ENCODE measurements at places on chromosomes 4 and X.

DNA sequence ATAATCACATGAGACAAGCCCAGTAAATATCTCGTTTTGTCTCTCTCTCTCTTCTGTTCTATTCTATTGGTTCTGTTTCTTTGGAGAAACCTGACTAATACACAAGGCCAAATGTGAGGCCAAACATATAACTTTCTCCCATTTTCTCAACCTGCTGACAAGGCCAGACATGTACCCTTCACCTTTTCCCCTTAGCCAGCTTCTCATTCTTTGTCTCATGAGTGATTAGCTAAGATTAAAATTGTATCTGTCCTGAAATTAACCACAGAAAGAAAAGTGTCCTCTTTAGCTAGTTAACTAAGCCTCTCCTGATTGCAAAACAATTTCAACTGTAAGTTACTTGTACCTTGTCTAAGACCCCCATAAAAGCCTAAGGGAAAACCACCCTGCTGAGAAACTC lies 18.5 kb upstream of the ADGRA3 start:
- no peak overlapping the region for H3K4me3 ChIP-seq
- no peak overlapping the region for H3K27ac ChIP-seq
- H3K36me3 ChIP-seq = peaks cover 9% of the 10 kb centered on the region

- no peak overlapping the region for H3K4me3 ChIP-seq
- peaks cover 1% of the 10 kb centered on the region for H3K4me1 ChIP-seq
- no peak for DNase-seq
- no peak overlapping the region for H3K27ac ChIP-seq
- peaks cover 3% of the 10 kb centered on the region for H3K27me3 ChIP-seq
These were observed 6.1 kb upstream of the SEC24D start for GRCh38 chr4:118842055-118842454.

GRCh38 chr4:1014291-1015167 lies 3.1 kb downstream of the FGFRL1 start:
- H3K4me3 ChIP-seq = no peak overlapping the region
- H3K4me1 ChIP-seq = peaks cover 6% of the 10 kb centered on the region
- DNase-seq = no peak
- H3K27me3 ChIP-seq = no peaks in the 10 kb centered on the region
- H3K36me3 ChIP-seq = no peaks in the 10 kb centered on the region

DNA sequence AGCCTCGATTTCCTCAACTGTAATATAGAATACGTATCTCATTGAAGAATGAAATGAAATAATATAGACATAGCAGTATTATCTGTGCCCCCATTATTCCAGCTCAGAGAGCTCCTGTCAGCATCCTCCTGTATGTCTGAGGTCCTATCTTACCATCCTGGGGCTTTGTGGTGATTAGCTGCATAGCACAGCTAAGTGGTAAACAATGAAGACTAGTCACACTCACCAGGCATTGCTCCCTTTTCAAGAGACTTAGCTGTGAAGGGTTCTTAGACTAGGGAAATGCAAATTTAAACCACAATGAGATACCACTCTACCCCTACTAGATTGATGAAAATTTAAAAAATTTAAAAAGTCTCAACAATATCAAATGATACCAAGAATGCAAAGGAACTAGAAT lies 172.9 kb downstream of the SLC39A8 start:
- DNase-seq = no peak
- no peak overlapping the region for H3K27ac ChIP-seq
- no peaks in the 10 kb centered on the region for H3K36me3 ChIP-seq
- no peaks in the 10 kb centered on the region for H3K4me1 ChIP-seq
- no peaks in the 10 kb centered on the region for H3K27me3 ChIP-seq

- H3K4me1 ChIP-seq = peaks cover 26% of the 10 kb centered on the region
- peaks cover 34% of the 10 kb centered on the region for H3K36me3 ChIP-seq
- DNase-seq = no peak
- H3K4me3 ChIP-seq = no peak overlapping the region
- H3K27me3 ChIP-seq = no peaks in the 10 kb centered on the region
- H3K27ac ChIP-seq = no peak overlapping the region
These were observed 56.4 kb downstream of the FBXW7 start for GRCh38 chr4:152479428-152480026.

GRCh38 chr4:146193628-146194027 lies 18.1 kb downstream of the LSM6 start:
- no peaks in the 10 kb centered on the region for H3K27me3 ChIP-seq
- no peak for DNase-seq
- no peak overlapping the region for H3K27ac ChIP-seq
- peaks cover 14% of the 10 kb centered on the region for H3K36me3 ChIP-seq
- H3K4me1 ChIP-seq = no peaks in the 10 kb centered on the region
- H3K4me3 ChIP-seq = no peak overlapping the region

GRCh38 chr4:150999086-150999485 lies 16.0 kb downstream of the LRBA start:
- peaks cover 57% of the 10 kb centered on the region for H3K4me1 ChIP-seq
- H3K27ac ChIP-seq = no peak overlapping the region
- no peak overlapping the region for H3K4me3 ChIP-seq
- H3K36me3 ChIP-seq = peaks cover 41% of the 10 kb centered on the region

- H3K27ac ChIP-seq = no peak overlapping the region
- no peak for DNase-seq
- H3K4me1 ChIP-seq = no peaks in the 10 kb centered on the region
- H3K4me3 ChIP-seq = no peak overlapping the region
- no peaks in the 10 kb centered on the region for H3K36me3 ChIP-seq
These were observed 10.1 kb upstream of the FGFR3 start for GRCh38 chr4:1783015-1783414.

DNA sequence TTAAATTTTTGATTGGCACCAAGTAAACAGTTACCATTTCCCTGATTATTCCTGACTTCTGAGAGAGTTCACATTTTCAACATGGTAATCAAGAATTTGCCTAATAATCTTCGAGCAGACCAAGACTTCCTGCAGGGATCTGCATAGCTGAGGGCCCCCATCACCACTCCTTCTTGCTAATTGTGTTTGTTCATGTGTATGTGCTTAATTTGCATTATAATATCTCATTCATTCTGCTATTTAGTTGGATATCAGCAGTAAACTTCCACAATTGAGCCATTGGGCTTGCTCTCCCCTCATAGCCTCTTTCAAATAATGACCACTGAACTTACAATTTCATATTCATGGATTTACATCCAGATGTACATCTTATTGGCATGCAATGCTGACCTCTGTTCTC lies 292.5 kb downstream of the SPATA18 start:
- H3K27me3 ChIP-seq = peaks cover 3% of the 10 kb centered on the region
- H3K27ac ChIP-seq = no peak overlapping the region
- H3K4me3 ChIP-seq = no peak overlapping the region
- H3K4me1 ChIP-seq = no peaks in the 10 kb centered on the region
- DNase-seq = no peak

GRCh38 chr4:3346146-3346545 lies 53.3 kb downstream of the RGS12 start:
- DNase-seq = no peak
- no peak overlapping the region for H3K4me3 ChIP-seq
- peaks cover 19% of the 10 kb centered on the region for H3K4me1 ChIP-seq
- H3K36me3 ChIP-seq = no peaks in the 10 kb centered on the region
- H3K27ac ChIP-seq = no peak overlapping the region

- no peak overlapping the region for H3K4me3 ChIP-seq
- peaks cover 2% of the 10 kb centered on the region for H3K4me1 ChIP-seq
- DNase-seq = no peak
- H3K27ac ChIP-seq = no peak overlapping the region
These were observed 41.1 kb upstream of the AFF2 start for GRCh38 chrX:148459343-148459742.

- no peaks in the 10 kb centered on the region for H3K27me3 ChIP-seq
- H3K4me1 ChIP-seq = peaks cover 17% of the 10 kb centered on the region
- no peak for DNase-seq
- H3K4me3 ChIP-seq = no peak overlapping the region
- no peak overlapping the region for H3K27ac ChIP-seq
- peaks cover 11% of the 10 kb centered on the region for H3K36me3 ChIP-seq
These were observed 66.4 kb downstream of the HMGB2 start for GRCh38 chr4:173267711-173268110.

- H3K27ac ChIP-seq = no peak overlapping the region
- DNase-seq = no peak
- H3K4me1 ChIP-seq = no peaks in the 10 kb centered on the region
- no peak overlapping the region for H3K4me3 ChIP-seq
These were observed 81.1 kb upstream of the CT45A1 start for GRCh38 chrX:135632353-135632752.

Measured in activated naive CD8-positive, alpha-beta T cell treated with anti-CD3 and anti-CD28 coated beads for 36 hours (primary cell).